Kidney glomerular epithelial cell (primary cell): ENCODE measurements at places on chromosomes 1 and 21.

DNA sequence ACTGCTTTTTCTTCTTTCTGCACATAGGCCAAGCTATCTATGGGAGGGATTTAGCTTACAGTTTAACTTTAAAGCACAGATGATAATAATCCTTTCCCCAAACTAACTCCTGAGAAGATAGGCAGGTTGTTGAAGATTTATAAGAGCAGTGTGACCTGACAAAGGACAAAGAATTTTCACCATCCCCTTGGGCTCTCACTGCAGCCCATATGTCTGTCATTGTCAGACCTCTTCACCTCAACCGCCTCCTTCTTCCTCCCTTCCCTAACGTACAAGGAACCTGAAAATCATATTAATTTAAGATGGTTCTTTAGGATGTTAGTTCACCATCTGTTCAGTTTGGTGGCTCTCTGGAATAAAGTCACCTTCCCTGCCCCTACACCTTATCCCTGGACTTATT, 5.0 kb downstream of the RNU1-2 start:
- DNase-seq = peak; percentile 24

GRCh38 chr21:41655259-41655658, 111.6 kb downstream of the RIPK4 start:
- no peak for DNase-seq

DNA sequence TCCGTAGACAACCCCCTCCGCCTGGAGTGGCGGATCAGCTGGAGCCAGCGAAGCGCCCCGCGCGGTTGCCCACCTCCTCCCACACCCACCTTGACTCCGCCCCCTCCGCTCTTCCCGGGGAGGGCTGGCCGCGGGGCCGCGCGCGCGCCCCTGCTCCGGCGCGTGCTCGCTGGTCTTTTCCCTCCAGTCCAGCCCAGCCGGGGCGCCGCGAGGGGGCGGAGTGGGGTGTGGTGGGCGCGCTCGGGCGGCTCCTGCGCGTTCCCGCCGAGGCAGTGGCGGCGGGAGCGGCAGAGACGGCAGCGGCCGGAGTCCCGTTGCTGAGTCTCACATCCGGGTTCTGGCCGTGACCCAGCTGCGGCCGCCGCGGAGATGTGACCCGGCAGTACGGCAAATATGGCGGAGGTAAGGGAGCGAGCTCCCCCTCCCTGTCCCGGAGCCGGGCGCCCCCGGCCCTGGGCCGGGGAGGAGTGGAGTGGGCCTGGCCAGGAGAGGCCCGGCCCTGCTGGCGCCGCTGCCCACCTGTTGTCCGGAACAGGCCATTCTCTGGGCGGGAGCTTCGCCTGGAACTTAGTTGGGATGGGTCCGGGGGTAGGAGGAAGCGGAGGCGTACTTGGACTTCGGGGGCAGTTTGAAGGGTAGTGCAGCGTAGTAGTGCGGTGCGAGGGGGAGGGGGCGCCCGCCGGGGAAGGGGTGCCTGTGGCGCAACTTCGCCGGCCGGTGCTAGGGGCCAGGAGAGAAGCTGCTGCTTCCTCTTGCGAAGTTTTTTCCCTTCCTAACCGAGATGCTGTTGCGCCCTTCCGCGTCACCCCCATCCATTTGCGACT, 5.4 kb downstream of the MIER1 start:
- peak; percentile 78 for DNase-seq

GRCh38 chr1:203040513-203041275, 14.4 kb downstream of the PPFIA4 start:
- DNase-seq = no peak

- DNase-seq = no peak
Measured at GRCh38 chr1:153934746-153935145, 11.8 kb downstream of the DENND4B start.

DNA sequence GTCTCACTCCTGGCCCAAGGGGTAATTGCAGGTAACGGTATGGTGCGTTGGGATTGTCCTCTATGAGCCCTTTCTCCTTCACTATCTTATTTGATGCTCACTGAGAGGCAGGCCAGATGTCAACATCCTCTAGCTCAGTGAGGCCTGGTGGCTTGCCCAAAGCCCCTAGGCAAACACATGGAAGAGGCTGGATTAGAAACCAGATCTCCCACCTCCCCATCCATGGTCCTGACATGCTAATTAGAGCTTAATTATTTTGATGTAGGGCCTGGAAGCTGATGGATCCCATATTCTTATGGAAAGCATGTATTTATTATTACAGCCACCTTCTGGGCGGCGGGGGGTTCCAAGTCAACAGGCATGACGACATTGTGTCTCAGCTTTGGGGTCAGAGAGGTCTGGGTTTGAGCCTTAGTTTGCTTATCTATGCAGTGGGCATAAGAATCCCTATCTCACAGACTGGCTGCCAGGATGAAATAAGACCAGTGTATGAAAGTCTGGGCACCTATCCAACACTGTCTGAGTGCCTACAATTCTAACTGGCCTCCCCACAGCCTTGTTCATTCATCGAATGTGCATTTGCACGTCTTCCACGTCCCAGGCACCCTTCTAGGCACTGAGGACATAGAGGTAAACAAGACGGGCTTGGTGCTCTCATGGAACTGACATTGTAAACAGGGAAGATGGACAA, 6.2 kb downstream of the SMPDL3B start:
- DNase-seq = no peak

- no peak for DNase-seq
Measured at GRCh38 chr1:161482610-161483009, 22.6 kb upstream of the FCGR2A start.

GRCh38 chr1:95096218-95096841, 20.8 kb upstream of the TLCD4 start:
- no peak for DNase-seq

DNA sequence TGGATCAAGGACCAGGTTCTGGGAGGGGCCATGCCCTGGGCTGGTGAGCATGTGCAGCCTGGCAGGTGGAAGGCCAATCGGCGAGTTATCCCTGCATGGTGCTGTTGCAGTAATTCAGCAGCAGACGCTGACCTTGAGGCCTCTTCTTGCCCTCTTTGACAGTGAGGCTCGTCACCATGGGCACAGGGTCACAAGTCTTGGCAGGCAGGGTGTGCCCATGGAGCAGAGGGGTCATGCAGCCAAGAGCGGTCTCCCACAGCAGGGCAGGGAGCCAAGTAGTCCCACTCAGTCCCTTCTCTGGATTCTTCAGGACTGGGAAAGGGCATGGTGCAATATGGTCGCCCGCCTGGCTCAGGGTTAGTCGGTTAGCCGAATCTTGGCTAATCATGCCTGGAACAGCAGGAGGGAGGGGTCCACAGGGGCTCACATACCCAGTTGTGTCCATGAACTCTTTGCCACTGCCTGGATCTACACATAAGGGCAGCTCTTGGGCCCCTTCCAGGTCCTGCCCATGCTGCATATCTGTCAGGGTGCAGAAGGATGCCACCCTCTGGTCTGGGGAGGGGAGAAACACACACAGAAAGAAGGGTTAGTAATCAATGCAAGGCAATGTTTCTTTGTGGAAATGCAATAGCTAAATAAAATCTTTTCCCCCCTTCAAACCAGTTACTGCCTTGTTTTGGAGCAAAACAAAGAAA, 226.8 kb downstream of the SIPA1L2 start:
- DNase-seq = no peak

DNA sequence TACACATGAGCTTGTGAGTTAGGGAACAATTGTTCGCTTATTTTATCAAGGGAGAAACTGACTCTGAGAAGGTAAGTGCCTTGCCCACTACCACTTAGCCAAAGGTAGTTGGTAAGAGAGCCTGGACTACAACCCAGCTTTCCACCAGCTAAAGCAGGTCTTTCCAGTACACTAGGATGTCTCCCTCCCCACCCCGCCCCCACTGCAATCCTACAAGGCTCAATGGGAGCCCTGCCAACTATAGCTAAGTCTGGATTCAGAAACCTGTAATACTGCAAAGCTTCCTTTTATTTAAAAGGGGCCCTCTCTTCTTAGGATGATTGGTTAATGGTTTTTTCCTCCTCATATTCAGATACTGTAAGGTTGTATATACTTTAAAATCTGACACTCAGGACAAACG, 102.0 kb upstream of the C8B start:
- DNase-seq = no peak

GRCh38 chr1:194026422-194026821, 840.0 kb upstream of the B3GALT2 start:
- no peak for DNase-seq

- DNase-seq = no peak
Measured at GRCh38 chr1:183590244-183591191, at the start of gene NCF2. Gene NCF2, minus strand, starts transcription at chr1:183590459. Its CDS starts 130 bp downstream, at chr1:183590329.

DNA sequence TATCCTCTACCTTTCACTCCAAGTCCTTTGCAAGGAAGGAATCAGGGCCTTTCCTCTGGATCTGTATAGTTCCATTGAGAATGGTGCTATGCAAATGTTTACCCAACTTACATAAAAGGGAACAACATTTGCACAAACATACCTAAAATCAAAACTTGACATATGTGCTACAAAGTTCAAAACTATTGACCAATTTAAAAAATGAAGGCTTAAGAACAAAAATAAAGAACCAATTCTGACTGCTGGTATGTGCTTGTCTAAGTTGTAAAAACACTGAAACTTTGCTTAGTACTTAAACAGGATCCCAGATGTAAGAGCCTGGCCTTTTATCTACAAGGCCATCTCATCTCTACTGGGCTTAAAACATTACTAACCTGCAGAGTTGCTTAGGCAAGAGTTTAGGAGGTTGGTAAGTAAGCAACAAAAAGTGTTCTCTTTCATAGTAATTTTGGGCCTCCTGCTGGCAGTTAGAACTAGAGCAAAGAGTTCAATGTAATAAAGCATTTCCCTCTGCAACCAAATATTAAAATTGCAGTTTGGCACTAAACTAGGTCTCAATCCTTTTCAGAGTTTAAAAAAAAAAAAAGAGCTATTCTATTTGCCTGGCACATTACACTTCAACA, 2.0 kb downstream of the SCMH1 start:
- peak; percentile 20 for DNase-seq

DNA sequence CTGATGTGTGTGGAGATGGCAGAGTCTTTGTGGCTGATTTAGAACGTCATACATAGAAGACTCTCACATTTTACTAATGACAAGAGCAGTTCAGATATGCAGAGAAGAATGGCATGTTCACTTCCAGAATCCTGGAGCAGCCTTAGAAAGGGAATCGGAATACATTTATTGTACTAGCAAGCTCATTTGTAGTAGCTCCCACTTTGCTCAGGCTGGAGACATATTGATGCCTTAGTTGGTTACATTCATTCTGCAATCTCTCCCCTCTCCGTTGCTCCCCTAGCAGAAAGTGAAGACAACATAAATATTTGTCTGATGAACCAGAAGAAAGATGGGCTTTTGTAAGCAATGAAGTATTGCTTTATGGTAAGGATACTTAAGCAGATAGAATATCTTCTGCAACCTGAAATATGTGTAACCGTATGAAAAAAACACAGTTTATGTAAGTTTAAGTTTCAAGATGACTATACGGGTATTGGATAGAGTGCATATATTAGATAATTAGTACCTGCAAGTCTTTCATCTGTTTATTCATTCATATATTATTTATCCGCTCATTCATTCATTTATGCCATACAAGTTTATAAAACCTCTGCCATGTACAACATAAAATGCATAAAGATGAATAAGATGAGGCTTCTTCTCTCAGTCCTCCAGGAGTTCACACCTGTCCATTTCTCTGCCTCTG, 135.7 kb downstream of the CNIH3 start:
- no peak for DNase-seq
